ENCODE measurements at places on chromosomes 7 and 10. TPM values are rescaled to one million over a fixed set of nuclear protein-coding genes. Genes with fewer than 3 reads are reported as not detected.

DNA sequence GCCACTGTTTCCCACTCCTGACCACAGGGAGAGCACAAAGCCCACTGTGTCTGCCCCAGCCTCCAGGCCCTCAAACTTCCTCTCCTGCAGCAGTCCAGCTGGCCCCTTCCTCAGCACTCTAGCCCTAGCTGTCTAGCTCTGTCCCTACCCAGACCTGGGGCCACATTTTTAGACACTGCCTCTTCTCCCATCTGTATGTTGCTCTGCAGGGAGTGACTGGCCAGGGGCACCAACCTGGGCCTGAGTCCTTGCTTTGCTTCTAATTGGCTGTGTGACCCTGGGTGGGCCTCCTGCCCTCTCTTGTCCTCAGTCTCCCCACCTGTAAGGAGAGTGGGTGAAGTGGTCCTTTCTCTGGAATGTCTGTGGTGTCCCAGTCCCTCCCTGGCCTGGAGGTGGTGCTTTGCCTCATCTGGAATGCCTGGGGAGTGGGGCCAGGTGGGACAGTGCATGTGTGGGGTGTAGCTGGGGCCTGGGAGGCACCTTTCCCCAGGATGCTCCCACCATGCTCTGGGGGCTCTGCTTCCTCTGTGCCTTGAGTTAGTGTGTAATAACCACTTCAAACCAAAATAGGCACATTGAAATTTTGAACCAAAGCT lies 25.1 kb downstream of the AQP1 start:
- DNase-seq, result no peak

DNA sequence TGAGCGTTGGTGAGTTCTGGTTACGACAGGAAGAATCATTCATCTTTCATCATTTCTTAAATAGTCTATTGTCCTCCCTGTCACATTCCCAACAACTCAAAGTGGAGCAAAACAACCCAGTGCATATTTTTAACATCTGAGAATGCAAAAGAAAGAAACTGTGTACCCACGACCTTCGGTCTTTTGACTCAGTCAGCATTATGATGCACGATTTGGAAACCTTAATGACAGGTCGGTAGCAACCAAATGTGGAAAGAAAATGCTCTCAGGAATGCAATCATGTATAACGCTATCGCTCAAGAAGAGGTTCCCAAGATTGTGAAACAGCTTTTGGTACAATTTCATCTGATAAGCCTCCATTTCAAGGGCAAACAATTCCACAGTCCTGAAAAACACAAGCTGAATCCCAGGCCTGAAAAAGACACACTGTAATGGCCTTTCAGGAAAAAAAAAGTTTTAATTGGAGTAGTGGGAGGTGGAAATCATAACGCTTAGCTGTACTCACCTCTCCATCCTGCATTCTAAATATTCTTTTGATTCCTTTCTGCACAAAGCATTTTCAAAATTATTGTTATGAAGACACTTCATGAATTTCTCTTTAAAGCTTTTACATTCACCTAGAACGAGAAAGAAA lies 2.6 kb downstream of the COX19 start:
- DNase-seq, result no peak

GRCh38 chr10:37667736-37668135 lies 189.7 kb downstream of the ZNF248 start:
- DNase-seq, result no peak

- DNase-seq, result no peak
Observed at GRCh38 chr10:44478040-44478439, 93.1 kb upstream of the CXCL12 start.

Gene CC2D2B
- not detected for total RNA-seq

Gene CPEB3
- total RNA-seq, result 3.4 TPM

DNA sequence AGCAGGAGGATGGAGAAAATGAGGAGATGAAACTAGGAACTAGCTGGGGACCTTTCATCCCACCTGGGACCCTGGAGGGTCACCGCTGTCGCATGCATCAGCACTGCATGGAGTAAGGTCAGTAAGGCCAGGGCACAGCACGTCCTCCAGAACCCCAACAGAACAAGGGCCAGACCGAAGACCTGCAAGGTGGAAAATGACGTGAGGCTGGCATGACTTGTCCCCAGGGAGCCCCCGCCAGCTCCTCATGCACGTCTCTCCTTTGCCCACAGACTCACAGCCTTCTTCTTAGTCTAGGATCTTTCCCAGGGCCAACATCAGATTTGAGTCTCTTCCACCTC lies 4.7 kb downstream of the ZNF488 start:
- no peak for DNase-seq

DNA sequence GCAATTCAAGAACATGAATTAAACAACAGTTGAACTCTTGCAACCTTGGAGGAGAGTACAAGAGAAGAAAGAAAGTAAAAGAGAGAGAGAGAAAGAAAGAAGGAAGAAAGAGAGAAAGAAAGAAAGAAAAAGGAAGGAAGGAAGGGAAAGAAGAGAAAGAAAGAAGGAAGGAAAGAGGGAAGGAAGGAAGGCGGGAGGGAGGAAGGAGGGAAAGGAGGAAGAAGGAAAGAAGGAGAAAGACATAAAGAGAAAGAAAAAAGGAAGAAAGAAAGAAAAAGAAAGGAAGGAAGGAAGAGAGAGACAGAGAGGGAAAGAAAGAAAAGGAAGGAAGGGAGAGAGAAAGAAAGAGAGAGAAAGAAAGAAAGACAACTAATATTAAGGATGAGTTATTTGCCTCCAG lies 1106.7 kb downstream of the TYW1 start:
- DNase-seq, result no peak

Gene LOXL4
- 0.09 TPM for total RNA-seq

Gene SUN3
- not detected for total RNA-seq

DNA sequence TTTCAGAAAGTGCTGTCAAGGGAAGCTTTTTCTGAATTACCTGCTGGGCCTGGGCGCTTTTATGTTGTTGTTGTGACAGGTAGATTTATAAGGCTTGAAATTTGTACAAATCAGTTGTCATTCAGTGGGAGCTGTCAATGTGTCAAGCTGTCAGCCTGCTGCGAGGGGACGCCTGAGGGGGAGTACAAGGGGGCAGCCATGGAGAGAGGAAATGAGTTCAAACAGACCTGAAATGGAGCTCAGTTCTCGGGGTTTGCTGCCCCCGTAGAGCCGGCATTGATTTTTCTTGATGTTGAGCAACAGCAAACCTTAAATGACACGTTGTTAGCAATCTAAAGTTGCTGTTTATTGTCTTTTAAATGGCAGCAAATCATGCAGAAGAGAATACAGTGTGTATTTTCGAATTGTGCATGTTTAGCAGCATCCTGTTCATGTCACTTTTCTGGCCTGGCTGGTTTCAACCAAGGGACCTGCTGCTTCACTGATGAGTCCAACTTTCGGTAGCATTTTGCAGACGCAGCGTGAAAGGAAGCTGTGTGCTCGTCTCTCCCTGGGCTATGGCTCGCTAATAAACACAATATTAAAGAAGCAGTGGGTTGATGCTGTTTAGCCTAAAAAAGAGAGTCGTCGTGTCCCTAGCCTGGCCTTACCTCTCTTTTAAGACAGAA lies 166.5 kb downstream of the LRMDA start:
- DNase-seq, result no peak

GRCh38 chr7:2955269-2955668 lies 88.4 kb downstream of the CARD11 start:
- no peak for DNase-seq

Gene TMEM196
- not detected for total RNA-seq

DNA sequence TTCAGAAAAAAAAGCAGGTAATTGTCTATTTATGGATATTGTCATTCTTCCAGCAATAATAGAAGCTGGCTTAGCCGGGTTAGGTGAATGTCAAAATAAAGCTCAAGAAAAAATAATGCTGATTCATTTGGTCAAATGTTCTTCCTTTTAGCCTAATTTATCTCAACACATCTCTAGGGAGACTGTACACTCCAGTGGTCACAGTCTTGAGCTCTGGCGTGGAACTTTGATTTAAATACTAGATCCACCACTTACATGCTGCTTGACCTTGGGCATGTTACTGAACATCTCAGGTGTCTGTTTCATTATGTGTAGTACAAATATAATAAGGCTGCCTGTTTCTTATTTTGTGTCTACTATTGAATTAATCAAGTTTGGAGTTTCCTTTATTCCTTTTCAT lies 22.0 kb downstream of the PRTFDC1 start:
- no peak for DNase-seq

- no peak for DNase-seq
Observed at GRCh38 chr10:241451-241850, 106.2 kb downstream of the ZMYND11 start.

GRCh38 chr10:86757113-86757972 lies 924 bp downstream of the BMPR1A start:
- peak; percentile 28 for DNase-seq

DNA sequence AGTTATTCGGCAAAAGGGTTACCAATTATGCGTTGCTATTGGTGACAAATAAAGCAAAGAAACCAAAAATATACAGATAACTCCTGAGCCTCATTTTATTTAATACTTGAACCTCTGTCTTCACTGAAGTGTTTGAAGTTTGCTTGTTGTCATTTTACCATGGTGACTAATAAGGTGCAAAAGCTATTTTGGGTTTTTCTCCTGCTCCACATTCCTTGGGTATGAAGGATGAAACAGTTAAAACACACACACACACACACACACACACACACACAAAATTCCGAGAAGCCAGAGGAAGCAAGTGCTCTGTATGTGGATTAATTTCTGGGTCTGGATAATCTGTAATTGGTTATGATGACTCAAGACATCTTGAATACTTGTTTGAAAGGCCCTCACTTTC lies 246.5 kb downstream of the COBL start:
- DNase-seq, result no peak

Gene FANK1
- total RNA-seq, result 0.20 TPM

DNA sequence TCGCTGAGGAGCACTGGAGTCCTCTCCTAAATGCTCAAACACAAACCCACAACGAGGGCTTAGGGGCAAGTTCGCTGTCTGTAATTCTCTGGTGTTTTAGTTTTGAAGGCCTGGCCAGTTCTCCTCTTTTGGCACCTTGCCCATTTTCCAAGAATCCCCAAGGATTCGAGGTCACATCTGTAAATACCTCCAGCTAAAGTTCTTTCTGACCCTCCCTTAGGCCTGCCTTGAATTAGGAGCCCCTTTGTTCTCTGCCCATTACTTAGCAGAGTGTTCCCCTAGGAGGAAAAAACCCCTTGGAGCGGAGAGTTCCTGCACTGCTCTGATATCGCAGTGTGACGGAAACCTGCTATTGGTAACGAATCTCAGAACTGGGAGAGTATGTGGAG lies 743 bp upstream of the PYROXD2 start:
- no peak for DNase-seq

- no peak for DNase-seq
Observed at GRCh38 chr7:104795616-104796398, 218.2 kb upstream of the KMT2E start.

DNA sequence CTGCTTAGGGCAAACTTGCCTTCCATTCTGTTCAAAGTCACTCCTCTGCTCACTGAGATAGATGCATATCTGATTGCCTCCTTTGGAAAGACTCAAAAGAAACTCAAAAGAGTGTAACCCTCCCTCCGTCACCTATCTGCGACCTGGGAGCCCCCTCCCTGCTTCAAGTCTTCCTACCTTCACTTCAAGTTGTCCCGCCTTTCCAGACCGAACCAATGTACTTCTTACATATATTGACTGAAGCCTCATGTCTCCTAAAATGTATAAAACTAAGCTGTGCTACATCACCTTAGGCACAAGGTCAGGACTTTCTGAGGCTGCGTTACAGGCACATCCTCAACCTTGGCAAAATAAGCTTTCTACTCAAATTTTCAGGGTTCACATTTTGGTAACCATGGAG lies 77.4 kb upstream of the C1GALT1 start:
- no peak for DNase-seq

- DNase-seq, result no peak
Observed at GRCh38 chr10:17003151-17003550, 126.5 kb downstream of the CUBN start.

GRCh38 chr7:28890137-28890536 lies 68.0 kb downstream of the TRIL start:
- no peak for DNase-seq

Gene TMEM236
- 0.17 TPM for total RNA-seq

GRCh38 chr10:43214956-43215561 lies 51.8 kb downstream of the RASGEF1A start:
- DNase-seq, result no peak

Gene ZNRF2
- 13.6 TPM for total RNA-seq

GRCh38 chr7:130982160-130982638 lies 248.2 kb upstream of the KLF14 start:
- DNase-seq, result peak; percentile 51

Gene MOGAT3
- not detected for total RNA-seq

Gene SH2D4B
- not detected for total RNA-seq

DNA sequence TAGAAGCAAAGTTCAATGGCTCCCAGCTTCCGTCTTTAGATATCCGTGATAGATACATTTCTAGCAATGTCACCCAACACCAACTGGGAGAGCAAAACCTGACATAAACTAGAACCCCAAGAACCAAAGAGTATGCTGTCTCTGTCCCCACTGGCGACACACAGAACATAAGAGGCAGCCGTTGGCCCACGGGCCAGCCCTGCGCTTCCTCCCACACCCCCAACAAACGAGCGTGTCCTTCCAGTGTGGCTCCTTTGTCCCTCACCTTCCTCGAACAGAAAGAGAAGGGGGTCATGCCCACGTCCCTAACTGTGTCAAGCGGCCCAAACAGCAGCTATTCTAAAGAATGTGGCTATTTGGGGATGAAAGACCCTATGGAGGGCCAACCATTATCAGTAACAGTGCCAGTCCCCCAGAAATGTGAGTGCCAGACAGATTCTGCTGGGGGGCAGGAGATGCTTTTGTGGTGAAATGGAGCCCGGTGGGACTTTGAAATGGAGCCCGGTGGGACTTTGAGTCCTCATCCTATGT lies 171.9 kb downstream of the USP6NL start:
- DNase-seq, result no peak

Gene SLC26A5
- not detected for total RNA-seq

- no peak for DNase-seq
Observed at GRCh38 chr10:11173042-11173441, 155.4 kb downstream of the CELF2 start.

Gene DKK1
- 2.7 TPM for total RNA-seq

- DNase-seq, result peak; percentile 58
Observed at GRCh38 chr7:107594961-107595737, 15.1 kb downstream of the BCAP29 start.

GRCh38 chr10:98373260-98374040 lies 41.5 kb downstream of the PYROXD2 start:
- no peak for DNase-seq

DNA sequence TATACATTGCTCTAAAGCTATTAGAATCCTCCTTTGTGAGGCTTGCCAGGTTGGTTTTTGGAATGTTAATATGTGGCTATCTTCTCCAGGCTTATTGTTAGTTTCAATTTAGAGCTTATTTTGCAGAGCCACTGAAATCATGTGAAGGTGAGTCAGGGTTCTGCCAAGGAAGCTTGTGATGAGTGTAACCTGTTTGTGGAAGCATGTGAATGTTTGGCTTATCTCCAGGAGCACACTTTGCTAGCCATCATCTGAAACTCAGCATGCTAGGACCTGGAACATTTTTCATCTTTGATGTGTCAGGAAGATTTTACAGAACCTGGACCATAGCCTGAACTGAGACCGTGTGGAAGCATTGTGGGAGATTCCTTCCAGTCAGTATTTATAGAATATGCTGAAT lies 197.3 kb downstream of the PPP1R9A start:
- DNase-seq, result no peak
